ENCODE measurements at places on chromosomes 12 and 14.

GRCh38 chr12:74449872-74450271, 87.8 kb upstream of the ATXN7L3B start:
- DNase-seq, result no peak

DNA sequence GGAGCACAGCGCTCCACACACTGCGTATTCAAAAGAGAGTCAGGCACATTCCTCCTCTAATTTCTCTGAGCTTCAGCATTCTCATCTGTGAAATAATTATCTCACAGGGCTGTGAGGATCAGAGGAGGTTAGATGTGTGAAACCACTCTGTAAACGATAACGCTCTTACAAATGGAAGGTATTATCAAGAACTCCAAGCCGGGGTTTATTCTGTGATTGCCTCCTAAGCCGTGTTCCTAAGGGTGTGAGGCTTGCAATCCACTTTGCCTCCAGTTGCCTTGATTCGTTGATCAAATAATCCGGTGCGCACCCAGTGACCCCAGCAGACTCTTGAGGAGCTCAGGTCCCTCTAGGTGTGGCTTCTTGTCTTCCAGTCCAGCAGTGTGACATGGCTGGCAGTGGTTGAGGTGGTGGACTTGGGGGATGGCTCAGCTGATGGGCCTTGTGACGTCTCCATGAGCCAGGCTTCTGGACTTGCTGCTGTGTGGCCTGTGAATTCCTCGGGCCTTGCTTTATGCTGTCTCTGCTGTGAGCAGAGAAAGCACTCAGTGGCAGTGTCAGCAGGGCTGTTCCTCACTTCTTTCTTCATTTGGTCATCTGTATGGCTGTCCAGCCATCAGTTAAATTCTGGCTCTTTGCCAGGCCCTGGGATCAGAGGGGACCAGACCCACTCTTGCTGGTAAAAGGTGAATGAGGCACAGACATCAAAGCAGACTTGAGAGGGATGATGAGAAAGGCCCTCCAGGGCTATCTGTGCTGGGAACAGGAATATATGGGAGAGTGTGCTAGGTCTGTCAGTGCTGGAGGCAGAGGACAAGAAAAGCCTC, 71.0 kb downstream of the SLC25A47 start:
- no peak for DNase-seq

DNA sequence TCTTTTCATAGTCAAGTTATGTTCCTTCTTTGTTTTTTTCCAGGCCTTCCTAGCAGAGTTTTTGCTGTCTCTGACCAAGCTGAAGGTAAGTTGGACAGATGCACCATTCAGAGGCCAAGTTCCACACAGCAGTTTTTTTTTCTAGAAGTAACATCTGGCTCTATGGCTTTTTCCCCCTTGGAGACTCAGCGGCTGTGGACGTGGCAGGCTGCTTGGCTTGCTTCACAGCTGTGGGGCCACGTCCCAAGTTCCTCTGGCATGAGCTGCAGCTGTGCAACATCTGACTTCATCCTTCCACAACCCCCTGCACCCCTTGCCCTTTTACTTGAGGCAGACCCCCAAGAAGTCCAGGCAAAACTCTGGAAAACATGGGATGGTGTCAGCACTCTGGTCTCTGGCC, 24.2 kb upstream of the RHOJ start:
- no peak for DNase-seq

DNA sequence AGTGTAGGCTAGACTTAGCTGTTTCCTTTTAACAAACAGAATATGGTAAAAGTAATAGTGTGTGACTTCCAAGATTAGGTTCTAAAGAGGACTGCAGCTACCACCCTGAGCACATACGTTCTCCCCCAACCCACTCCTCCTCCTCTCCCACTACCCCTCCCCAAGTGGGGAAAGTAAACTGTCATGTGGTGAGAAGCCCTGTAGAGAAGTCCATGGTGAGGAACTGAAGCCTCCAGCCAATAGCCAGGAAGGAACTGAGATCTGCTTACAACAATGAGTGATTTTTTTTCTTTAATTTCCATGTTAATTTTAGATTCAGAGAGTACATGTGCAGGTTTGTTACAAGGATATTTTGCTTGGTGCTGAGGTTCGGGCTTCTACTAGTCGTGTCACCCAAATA, 57.0 kb upstream of the EGLN3 start:
- no peak for DNase-seq

GRCh38 chr14:99755629-99756603, 37.3 kb upstream of the EML1 start:
- DNase-seq, result no peak

DNA sequence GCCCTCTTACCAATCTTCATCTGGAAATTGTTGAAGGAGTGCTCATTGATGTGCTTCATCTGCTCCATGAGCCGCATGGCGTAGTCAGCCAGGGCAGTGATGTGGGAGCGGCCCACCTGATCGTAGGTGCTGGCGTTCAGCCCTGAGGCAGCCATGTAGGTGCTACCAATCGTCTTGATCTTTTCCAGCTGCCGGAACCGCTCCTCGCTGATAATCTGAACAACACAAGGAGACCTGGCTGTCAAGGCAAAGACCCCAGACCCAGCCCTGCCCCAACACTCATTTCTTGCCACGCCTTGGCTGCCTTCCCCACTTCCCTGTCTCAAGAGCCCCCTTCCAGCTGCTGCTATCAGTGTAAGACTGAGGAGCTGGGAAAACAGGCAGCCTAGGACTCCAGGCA, 18.1 kb downstream of the ADCY6 start:
- DNase-seq, result no peak

All from CD8-positive, alpha-beta T cell (primary cell).